ENCODE measurements at places on chromosomes 4 and X. TPM values are rescaled to one million over a fixed set of nuclear protein-coding genes. Genes with fewer than 3 reads are reported as not detected.
A peak's percentile ranks its signal among the peaks of the same experiment; 100 is the strongest.

- DNase-seq = peak; percentile 54
Observed at GRCh38 chrX:9597361-9598035, 132.6 kb downstream of the TBL1X start.

- peak; percentile 59 for DNase-seq
Observed at GRCh38 chr4:185470501-185471195, 885 bp downstream of the CCDC110 start.

- no peak for DNase-seq
Observed at GRCh38 chr4:48910511-48910910, 3.9 kb upstream of the OCIAD2 start.

GRCh38 chr4:7344636-7345155 lies 90.0 kb downstream of the PSAPL1 start:
- no peak for DNase-seq

DNA sequence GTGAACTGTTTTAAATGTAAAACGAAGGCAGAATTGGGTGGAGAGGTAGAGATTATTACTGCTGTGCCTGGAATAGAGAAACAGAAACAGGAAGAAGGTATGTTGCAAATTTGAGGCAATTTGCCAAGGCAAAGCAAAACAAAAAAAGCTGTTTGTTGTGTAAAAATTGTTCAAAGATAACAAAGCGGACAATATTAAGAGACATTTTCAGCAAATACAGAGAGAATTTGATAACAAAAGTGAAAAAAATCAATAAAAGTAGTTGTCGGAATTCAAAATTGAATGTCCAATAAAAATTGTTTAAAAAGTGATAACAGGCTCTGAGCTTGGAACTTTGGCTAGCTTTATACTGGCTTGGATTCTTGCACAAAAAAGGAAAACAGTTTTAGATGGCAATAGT lies 14.4 kb upstream of the SMS start:
- DNase-seq = peak; percentile 17

- DNase-seq = no peak
Observed at GRCh38 chr4:5547651-5548249, 160.6 kb downstream of the EVC2 start.

DNA sequence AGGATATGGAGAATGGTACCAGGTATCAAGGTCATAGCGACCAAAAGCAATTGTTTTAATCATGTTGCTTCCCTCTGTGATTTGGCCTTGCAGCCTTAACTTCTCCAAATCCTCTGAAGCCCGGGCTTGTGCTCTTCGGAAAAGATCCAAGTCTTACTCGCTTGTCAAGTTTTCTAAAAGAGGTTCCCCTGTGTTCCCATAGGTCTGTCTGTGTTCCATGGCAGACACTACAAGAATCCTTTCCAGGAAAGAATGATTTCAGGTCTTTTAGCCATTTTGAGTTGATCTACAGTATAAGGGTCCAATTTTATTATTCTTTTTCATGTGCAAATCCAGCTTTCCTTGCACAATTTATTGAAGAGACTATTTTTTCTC lies 710.6 kb upstream of the DIAPH2 start:
- no peak for DNase-seq

- DNase-seq = no peak
Observed at GRCh38 chr4:121168446-121169281, 4.5 kb upstream of the TNIP3 start.

GRCh38 chrX:71637848-71638247 lies 19.5 kb upstream of the CXCR3 start:
- DNase-seq = peak; percentile 31

SMIM31 gene
- not detected for total RNA-seq

COX7B2 gene
- not detected for total RNA-seq

GPRASP1 gene
- 1.8 TPM for total RNA-seq

APEX2 gene
- total RNA-seq = 7.8 TPM

MAGIX gene
- total RNA-seq = 4.8 TPM

SSX4B gene
- 0.78 TPM for total RNA-seq

MBNL3 gene
- total RNA-seq = 0.86 TPM
